Activated CD8-positive, alpha-beta T cell treated with anti-CD3 and anti-CD28 coated beads for 36 hours (primary cell): ENCODE measurements at places on chromosomes 4 and X. TPM values are rescaled to one million over a fixed set of nuclear protein-coding genes. Genes with fewer than 3 reads are reported as not detected.

Gene USP17L21
- not detected for total RNA-seq

Gene ABLIM2
- 0.54 TPM for total RNA-seq

DNA sequence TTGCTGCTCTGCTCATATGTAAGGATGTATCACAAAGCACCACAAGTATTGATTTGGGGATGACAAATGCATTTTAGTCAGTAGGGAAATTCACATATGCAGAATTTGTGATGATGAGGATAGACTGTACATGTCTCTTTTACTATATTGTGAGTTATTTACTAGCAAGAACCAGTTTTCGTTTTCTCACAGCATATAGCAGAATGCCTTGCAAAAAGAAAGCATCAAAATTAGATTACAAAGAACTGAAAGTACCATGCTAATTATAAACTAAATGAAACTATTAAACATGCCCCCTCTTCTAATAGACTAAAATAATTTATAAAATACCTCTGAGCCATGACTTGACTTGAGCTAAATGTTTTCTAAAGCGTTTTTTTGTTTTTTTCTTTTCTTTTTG, 20.1 kb downstream of the TNIP3 start:
- H3K27me3 ChIP-seq: no peaks in the 10 kb centered on the region
- H3K36me3 ChIP-seq: peaks cover 22% of the 10 kb centered on the region
- H3K4me1 ChIP-seq: peaks cover 46% of the 10 kb centered on the region
- no peak overlapping the region for H3K27ac ChIP-seq
- no peak for DNase-seq

DNA sequence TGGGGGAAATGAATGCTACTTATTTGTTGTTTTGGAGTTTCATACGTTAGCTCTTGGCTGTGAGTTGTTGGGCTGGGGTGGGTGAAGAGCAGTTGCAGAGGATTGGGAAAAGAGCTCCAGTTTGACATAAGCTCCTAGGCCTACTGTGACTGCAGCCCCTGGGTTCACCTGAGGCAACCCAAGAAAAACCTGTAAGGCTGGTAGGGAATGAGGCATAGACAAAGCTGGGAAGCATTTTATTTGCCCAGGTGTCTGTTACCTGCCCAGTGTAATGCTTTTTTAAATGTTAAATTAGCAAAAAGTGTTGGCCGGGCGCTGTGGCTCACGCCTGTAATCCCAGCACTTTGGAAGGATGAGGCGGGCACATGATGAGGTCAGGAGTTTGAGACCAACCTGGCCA, 160.0 kb downstream of the FHIP1A start:
- no peak for DNase-seq
- H3K27me3 ChIP-seq: peaks cover 25% of the 10 kb centered on the region
- H3K36me3 ChIP-seq: no peaks in the 10 kb centered on the region
- no peaks in the 10 kb centered on the region for H3K4me1 ChIP-seq
- no peak overlapping the region for H3K4me3 ChIP-seq

DNA sequence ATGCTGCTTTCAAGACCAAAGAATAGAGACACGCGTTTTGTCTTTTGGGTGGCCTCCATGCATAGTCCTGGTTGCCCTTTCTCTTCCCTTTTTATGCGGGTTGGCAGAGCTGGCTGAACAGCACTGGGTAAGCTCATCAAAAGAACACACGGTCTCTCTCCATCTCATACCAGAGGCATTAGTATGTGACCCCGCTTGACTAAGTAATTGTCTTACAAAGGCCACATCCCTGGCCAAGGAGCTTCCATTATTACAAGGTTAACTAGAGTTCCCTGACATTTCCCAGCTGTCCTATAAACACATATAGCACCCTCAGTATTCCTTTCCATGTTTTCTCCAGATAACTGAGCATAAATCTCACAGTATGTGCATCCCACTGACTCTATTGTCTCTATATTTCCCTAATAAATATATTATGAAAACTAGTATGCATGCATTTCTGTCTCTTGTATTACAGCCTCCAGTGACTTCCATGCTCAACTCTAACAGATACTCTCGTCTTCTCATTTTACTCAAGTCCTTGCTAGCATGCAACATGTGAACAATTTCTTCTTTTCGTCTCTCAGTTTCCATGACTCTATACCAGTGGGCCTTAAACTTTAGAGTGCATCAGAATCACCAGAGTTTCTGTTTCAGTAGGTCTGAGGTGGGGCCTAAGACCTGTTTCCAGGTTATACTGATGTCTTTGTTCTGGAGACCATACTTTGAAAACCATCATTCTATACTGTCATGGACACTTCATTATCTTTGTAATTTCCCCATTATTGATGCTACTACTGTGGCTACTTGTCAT, 247.7 kb upstream of the ARSJ start:
- DNase-seq: no peak
- H3K27ac ChIP-seq: no peak overlapping the region
- no peaks in the 10 kb centered on the region for H3K36me3 ChIP-seq
- H3K27me3 ChIP-seq: peaks cover 2% of the 10 kb centered on the region
- H3K4me3 ChIP-seq: no peak overlapping the region
- no peaks in the 10 kb centered on the region for H3K4me1 ChIP-seq

DNA sequence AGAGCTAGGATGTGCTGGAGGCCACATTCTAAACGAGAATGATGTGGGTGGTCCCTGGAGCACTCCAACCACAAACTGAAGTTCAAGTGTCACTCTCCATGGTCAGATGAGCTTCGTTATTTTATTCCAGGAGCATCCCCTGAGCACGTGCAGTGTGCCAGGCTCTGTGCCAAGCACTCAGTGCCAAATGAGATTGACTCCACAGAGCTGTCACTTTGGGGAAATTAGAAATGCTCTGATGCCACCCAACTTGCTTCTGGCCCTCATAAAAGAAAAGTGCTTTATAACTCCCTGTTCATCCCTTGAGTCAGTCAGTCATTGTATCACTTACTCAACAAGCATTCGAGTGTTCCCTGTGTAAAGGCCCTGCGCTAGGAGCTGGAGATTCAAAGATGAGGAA, 91.2 kb downstream of the RTL5 start:
- no peaks in the 10 kb centered on the region for H3K4me1 ChIP-seq
- H3K36me3 ChIP-seq: no peaks in the 10 kb centered on the region
- peaks cover 4% of the 10 kb centered on the region for H3K27me3 ChIP-seq
- no peak overlapping the region for H3K27ac ChIP-seq

- no peaks in the 10 kb centered on the region for H3K36me3 ChIP-seq
- DNase-seq: no peak
- H3K27ac ChIP-seq: no peak overlapping the region
- no peaks in the 10 kb centered on the region for H3K27me3 ChIP-seq
- no peak overlapping the region for H3K4me3 ChIP-seq
Observed at GRCh38 chr4:2352729-2353221, 65.7 kb downstream of the ZFYVE28 start.

DNA sequence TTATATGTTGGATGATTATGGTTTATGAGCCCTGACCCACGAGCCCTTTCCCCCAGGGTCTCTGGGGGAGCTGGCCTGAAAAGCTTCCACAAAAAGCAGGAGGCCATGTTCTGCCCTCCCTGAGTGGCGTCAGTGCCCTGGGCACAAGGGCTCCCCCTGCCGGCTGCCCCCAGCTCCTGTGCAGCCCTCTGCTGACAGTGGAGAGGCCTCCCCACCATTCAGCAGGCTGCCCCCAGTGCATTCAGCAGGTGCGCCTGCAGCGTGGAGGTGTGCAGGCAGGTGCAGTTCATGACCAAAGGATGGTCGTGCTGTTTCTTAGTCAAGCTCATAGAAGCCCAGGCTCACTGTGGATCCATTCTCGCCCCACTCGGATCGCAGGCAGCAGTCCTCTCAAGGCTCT, 12.5 kb upstream of the S100P start:
- peaks cover 45% of the 10 kb centered on the region for H3K4me1 ChIP-seq
- no peak overlapping the region for H3K4me3 ChIP-seq
- DNase-seq: no peak
- no peaks in the 10 kb centered on the region for H3K27me3 ChIP-seq
- peak overlapping the region; percentile 5 for H3K27ac ChIP-seq
- peaks cover 51% of the 10 kb centered on the region for H3K36me3 ChIP-seq
